ENCODE measurements at places on chromosomes 13 and 19. TPM values are rescaled to one million over a fixed set of nuclear protein-coding genes. Genes with fewer than 3 reads are reported as not detected.

Gene ESD
- 40.4 TPM for total RNA-seq

GRCh38 chr19:45913874-45914830 is at the start of gene NANOS2:
NANOS2 (minus strand) TSS chr19:45914778; CDS start chr19:45914693, 85 bp downstream.
- DNase-seq, result no peak
- no peak within 1 kb of the TSS for H3K27ac ChIP-seq
- no peaks in the 10 kb centered on the region for H3K36me3 ChIP-seq
- H3K27me3 ChIP-seq, result peaks cover 20% of the 10 kb centered on the region
- no peak within 1 kb of the TSS for H3K4me3 ChIP-seq

- no peak for DNase-seq
- peaks cover 52% of the 10 kb centered on the region for H3K4me1 ChIP-seq
- H3K27me3 ChIP-seq, result no peaks in the 10 kb centered on the region
- H3K4me3 ChIP-seq, result peak overlapping the region; percentile 81
- peaks cover 6% of the 10 kb centered on the region for H3K36me3 ChIP-seq
Measured at GRCh38 chr19:39408392-39409207, 2.0 kb downstream of the ZFP36 start.

- H3K27me3 ChIP-seq, result peaks cover 25% of the 10 kb centered on the region
- H3K27ac ChIP-seq, result no peak overlapping the region
- H3K36me3 ChIP-seq, result no peaks in the 10 kb centered on the region
- H3K4me1 ChIP-seq, result peaks cover 7% of the 10 kb centered on the region
- no peak for DNase-seq
Measured at GRCh38 chr19:35414442-35414841, 33.6 kb upstream of the FFAR2 start.

Gene ZNF667
- 0.17 TPM for total RNA-seq

- no peaks in the 10 kb centered on the region for H3K36me3 ChIP-seq
- H3K27ac ChIP-seq, result no peak overlapping the region
- peaks cover 12% of the 10 kb centered on the region for H3K27me3 ChIP-seq
- DNase-seq, result no peak
Measured at GRCh38 chr19:13937479-13938300, 527 bp downstream of the PODNL1 start.

DNA sequence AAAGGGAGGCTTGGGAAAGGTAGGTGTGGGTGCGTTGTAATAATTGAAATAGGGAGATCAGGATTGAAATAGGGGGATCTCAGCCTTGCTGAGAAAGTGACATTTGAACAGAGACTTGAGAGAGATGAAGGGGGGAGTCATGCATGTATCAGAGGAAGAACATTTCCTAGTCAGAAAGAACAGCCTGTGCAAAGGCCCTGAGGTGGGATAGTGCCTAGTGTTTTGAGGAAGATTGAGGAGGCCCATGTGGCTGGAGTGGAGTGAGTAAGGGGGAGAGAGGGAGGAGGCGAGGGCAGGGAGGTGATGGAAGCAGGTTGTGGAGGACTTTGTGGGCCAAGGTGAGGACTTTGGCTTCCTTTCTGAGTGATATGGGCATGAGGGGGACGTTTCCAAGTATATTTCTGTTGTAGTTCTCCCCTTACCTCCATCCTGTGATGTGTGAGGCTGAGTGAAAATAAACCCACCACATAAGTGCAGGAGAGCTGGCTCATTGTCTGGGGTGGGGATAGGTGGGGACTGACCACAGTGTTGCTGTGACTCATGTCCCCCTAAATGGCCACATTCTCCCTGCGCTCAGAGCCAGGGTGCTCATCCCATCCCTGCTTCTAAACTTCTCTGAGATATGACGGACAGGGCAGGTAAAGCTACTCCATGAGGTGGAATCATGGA is 17.8 kb downstream of the ACTL9 start:
- H3K27me3 ChIP-seq, result no peaks in the 10 kb centered on the region
- peaks cover 10% of the 10 kb centered on the region for H3K36me3 ChIP-seq
